WTC11 (cell line): ENCODE measurements at places on chromosomes 11 and 22. TPM values are rescaled to one million over a fixed set of nuclear protein-coding genes. Genes with fewer than 3 reads are reported as not detected.

Gene SLC1A2
- 0.46 to 1.2 TPM (median 0.50 TPM) in 3 replicates for total RNA-seq

Gene GRM5
- total RNA-seq = 0.11 to 0.13 TPM (median 0.11 TPM) in 3 replicates

DNA sequence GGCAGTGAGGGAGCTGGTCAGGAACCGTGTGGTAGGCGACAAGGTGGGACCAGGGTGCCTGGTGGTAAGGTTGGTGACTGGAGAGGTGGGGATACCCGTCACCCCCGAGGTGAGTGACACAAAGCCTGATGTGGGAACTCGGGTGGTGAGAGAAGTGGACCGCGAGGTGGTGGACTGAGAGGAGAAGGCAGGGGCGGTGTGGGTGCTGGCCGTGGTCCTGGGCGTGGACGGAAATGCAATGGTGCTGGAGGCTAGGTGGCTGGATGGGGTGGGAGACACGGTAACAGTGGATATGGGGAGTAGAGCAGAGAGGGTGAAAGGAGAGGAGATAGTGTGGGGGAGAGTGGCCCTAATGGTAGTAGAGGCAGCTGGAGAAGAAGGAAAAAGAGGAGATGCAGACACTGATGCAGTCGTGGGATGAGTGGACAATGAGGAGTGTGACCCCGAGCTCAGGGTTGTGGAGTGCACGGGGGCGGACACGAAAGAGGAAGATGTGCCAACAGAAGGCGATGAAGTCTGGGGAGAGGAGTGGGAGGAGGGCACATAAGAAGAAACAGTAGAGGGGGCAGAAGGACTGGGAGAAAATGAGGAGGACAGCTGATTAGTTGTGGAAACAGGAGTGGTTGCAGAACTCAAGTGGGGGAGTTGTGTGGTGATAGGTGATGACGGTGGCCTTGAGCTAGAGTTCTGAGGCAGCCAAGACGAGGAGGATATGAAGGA lies 20.5 kb downstream of the MUC6 start:
- peaks cover 17% of the 10 kb centered on the region for H3K36me3 ChIP-seq
- no peaks in the 10 kb centered on the region; the same call in 1 of the 2 replicates for H3K27me3 ChIP-seq
- H3K4me3 ChIP-seq = no peak overlapping the region
- no peak overlapping the region for H3K27ac ChIP-seq

DNA sequence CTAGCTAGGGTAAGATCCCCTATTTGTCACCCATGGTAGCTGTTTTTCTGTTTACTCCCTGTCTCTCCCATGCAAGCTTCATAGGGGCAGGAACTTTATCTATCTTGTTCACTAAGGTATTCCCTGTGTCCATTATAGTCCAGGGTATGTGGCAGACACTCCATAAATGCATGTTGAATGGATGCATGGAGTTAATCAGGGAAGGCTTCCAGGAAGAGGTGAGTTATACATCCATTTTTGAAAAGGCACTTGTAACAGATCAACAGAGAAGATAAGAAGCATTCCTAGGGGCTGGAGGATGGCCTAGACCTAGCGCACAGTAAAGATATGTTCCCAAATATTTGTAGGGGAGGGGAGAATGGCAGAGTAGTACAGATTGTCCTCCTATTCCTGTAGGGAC lies 130.3 kb downstream of the BUD13 start:
- DNase-seq = no peak
- no peak overlapping the region for H3K4me3 ChIP-seq
- no peak overlapping the region for H3K27ac ChIP-seq
- H3K36me3 ChIP-seq = no peaks in the 10 kb centered on the region

DNA sequence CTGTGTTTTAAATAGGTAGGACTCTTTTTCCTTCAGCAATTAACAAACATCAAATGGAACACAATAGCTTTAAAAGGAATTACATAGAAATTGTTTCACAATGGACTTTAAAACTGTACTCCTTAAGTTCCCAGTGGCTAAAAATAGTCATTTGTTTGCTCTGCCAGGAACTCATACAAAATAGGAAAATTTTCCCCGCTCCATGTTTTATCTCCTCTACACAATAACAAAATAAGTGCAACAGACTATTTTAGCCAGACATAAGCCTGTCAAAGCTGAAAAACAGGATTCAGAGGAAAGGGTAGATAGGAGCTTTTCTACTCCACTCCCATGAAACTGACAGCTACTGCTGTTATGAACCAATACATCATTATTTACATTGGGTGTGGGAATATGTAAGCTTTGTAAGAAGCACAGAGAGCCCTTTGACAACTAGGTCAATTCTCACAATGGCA lies 90.1 kb downstream of the STK33 start:
- 0 out of 2 replicates have a peak, but pooled peaks cover 3% of the 10 kb centered on the region for H3K27me3 ChIP-seq
- H3K4me1 ChIP-seq = no peaks in the 10 kb centered on the region
- no peak overlapping the region for H3K27ac ChIP-seq
- H3K36me3 ChIP-seq = no peaks in the 10 kb centered on the region
- H3K4me3 ChIP-seq = no peak overlapping the region

DNA sequence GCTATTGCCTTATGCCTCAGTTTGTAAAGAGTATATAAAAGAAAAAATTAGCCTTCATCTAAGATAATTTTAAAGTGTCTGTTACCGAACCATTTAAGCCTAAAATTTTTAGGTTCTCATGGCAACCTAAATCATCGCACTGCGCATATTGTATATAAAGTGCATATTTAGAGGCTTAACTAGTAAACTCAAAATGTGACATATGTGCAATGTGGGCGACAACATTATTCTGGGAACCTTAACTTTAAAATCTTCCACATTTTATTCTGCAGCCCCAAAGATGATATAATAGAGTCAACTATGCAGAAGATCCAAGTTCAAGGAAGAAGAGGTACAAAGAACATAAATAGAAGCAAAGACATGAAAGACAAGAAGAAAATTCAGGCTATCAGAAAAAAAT lies 23.0 kb downstream of the CELF1 start:
- H3K27ac ChIP-seq = peak overlapping the region; percentile 94; the same call in 1 of the 2 replicates
- H3K4me3 ChIP-seq = no peak overlapping the region
- H3K4me1 ChIP-seq = peaks cover 31% of the 10 kb centered on the region
- no peak for DNase-seq
- H3K27me3 ChIP-seq = no peaks in the 10 kb centered on the region

DNA sequence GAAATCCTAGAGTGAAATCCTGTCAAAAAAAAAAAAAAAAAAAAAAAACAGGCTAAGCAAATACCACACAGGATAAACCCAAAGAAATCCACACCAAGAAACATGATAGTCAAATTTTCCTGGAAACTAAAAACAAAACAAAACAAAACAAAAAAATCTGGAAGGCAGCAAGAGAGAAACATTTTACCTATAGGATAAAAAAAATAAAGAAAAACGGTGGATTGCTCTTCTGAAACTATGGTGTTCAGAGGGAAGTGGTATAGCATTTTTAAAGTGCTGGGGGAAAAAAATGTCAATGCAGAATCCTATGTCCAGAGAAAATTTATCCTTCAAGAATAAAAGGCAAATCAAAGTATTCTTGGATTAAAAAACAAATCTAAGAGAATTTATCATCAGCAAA lies 41.6 kb upstream of the CBX7 start:
- DNase-seq = no peak
- H3K27ac ChIP-seq = no peak overlapping the region
- H3K4me3 ChIP-seq = no peak overlapping the region
- peaks cover 11% of the 10 kb centered on the region for H3K4me1 ChIP-seq

DNA sequence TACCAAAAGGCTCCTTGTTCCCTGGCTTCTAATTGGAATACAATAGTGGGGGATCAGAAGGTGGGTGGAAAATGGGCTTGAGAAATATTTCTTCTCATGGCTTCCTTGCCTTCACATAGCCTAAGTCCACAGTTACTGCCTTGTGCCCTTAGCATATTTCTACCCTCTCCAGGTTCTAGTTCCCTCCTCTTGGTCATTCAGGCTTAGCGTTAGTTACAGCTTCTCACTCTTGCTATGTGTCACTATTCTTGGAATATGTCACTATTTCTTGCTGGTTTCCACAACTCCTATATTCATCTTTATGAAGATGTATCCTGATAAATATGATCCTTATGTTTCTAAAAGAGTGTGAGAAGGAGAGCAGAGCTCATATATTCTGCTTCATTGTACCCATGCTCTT lies 2.5 kb downstream of the OR2D2 start:
- no peak overlapping the region for H3K4me3 ChIP-seq
- H3K27ac ChIP-seq = no peak overlapping the region
- H3K36me3 ChIP-seq = no peaks in the 10 kb centered on the region

DNA sequence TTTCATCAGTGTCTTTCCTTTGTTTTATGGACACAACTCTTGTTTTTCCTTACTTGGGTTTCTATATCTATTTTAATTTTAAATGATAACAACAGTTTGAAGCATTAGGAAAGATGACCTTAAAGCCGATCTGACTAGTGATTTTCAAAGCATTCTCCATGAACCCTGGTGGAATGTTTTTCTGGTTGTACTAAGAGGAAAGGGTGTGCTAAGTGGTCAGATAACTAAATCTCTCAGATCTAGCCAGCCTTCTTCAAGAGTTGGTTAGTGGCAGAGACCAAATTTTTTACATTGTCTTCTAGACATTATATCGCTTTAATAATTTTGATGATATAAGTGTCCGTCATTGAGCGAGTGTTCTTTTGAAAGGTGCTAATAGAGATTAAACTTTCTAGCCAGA lies 134.4 kb downstream of the METTL15 start:
- DNase-seq = no peak
- peaks cover 13% of the 10 kb centered on the region for H3K36me3 ChIP-seq
- H3K4me3 ChIP-seq = no peak overlapping the region
- peaks cover 4% of the 10 kb centered on the region; the same call in 1 of the 2 replicates for H3K27me3 ChIP-seq

Gene FGF19
- 17.6 to 19.3 TPM (median 18.6 TPM) in 3 replicates for total RNA-seq

GRCh38 chr11:96211436-96211835 lies 131.6 kb downstream of the MAML2 start:
- DNase-seq = no peak
- no peaks in the 10 kb centered on the region for H3K27me3 ChIP-seq
- H3K27ac ChIP-seq = no peak overlapping the region
- peaks cover 68% of the 10 kb centered on the region for H3K4me1 ChIP-seq
- no peak overlapping the region for H3K4me3 ChIP-seq
- no peaks in the 10 kb centered on the region for H3K36me3 ChIP-seq

Gene DEFB131B
- total RNA-seq = not detected in 3 replicates

DNA sequence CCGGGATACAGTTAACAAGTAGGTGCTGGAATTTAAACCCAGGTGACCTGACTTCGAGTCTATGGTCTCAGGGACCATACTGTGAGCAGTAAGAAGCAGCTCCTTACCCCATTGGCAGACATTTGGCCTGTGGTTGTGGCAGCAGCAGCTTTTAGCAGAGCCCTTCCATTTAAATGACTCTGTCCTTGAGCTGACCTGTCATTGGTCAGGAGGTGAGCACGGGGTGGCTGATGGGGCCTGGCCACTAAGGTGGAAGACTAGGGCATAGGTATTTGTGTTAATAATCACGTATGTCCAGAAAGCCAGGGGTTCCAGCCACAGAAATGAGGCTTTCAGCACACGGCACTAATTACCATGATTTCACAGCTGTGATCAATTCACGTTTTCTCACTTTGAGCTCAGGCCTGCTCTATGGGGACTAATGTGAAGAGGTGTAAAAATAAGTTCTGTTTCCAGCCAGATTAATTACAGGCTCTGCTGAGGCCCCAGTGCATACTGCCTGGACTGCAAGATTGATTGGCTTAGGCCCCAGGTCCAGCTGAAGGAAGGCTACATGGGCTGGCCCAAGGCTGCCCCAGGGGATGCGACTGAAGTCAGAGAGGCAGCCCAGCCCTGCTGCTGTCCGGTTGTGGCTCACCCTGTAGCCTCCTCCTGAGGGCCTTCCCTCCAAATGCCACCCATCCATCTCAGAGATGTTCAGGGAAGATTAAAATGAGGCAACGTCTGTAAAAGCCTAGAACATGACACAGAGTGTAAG lies 76.0 kb downstream of the FDX1 start:
- H3K27ac ChIP-seq = no peak overlapping the region
- H3K36me3 ChIP-seq = no peaks in the 10 kb centered on the region
- H3K4me3 ChIP-seq = no peak overlapping the region
- H3K4me1 ChIP-seq = no peaks in the 10 kb centered on the region

GRCh38 chr11:91272089-91272488 lies 952.5 kb upstream of the FAT3 start:
- no peak overlapping the region for H3K4me3 ChIP-seq
- no peak overlapping the region for H3K27ac ChIP-seq
- H3K36me3 ChIP-seq = no peaks in the 10 kb centered on the region

- no peaks in the 10 kb centered on the region for H3K4me1 ChIP-seq
- no peak for DNase-seq
- H3K4me3 ChIP-seq = no peak overlapping the region
- H3K27me3 ChIP-seq = peaks cover 2% of the 10 kb centered on the region; the same call in 1 of the 2 replicates
- no peak overlapping the region for H3K27ac ChIP-seq
Measured at GRCh38 chr22:49622241-49623105, 205.2 kb downstream of the BRD1 start.

DNA sequence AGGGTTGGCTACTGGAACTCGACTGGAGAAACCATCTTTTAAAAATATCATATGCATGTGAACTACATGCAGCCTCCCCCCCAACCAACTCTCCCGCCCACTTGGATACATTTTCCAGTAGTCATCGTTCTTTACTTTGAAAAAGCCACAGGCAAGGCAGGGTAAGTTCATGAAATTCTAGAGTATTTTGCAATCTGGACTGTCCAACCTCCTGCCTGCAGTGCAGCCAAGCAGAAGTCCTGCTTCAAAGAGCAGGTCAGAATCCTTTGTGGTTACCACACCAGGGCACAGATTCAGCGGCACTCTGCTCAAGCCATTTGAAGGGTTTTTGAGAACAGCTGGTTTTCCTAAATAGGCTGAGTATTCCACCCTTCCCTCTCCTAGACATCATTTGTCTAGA lies 12.1 kb downstream of the ELF5 start:
- no peaks in the 10 kb centered on the region for H3K36me3 ChIP-seq
- H3K4me3 ChIP-seq = no peak overlapping the region
- H3K4me1 ChIP-seq = no peaks in the 10 kb centered on the region

Gene LRRC56
- total RNA-seq = 2.3 to 3.4 TPM (median 2.5 TPM) in 3 replicates

- H3K4me1 ChIP-seq = peaks cover 13% of the 10 kb centered on the region
- no peaks in the 10 kb centered on the region for H3K36me3 ChIP-seq
- no peak overlapping the region for H3K4me3 ChIP-seq
Measured at GRCh38 chr11:82003671-82004515, 729.8 kb downstream of the FAM181B start.

Gene AMPD3
- total RNA-seq = 5.0 to 7.1 TPM (median 6.4 TPM) in 3 replicates

Gene CSNK2A3
- total RNA-seq = 0.96 to 1.4 TPM (median 1.1 TPM) in 3 replicates

DNA sequence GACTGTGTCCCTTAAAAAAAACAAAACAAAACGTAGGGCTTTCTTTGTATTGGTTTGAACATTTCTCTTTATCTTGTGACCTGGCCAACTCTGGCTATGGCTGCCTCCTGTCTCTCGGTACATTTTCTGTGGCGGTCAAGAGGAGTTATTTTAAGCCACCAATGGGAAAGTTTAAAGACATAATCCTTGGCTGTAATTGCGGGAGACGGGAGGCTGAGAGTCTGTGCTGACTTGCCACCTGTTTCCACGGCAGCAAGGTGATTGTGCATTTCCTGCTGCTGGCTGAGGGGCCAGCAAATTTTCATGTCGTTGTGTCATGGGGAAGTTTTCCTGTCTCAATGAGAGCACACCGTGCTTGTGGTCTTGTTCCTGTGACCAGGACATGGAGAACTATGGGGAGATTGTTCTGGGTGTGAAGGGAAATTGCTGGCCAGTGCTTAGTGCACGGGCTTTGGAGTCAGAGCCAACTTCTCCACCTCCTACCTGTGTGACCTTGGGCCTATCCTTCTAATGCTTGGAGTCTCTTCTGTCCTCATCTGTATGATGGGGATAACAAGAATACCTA lies 11.0 kb downstream of the PTPRJ start:
- DNase-seq = no peak
- H3K4me3 ChIP-seq = no peak overlapping the region
- H3K27ac ChIP-seq = peak overlapping the region; percentile 98
- H3K36me3 ChIP-seq = peaks cover 3% of the 10 kb centered on the region; the same call in 1 of the 2 replicates
